ENCODE measurements at places on chromosomes 5 and 9.

DNA sequence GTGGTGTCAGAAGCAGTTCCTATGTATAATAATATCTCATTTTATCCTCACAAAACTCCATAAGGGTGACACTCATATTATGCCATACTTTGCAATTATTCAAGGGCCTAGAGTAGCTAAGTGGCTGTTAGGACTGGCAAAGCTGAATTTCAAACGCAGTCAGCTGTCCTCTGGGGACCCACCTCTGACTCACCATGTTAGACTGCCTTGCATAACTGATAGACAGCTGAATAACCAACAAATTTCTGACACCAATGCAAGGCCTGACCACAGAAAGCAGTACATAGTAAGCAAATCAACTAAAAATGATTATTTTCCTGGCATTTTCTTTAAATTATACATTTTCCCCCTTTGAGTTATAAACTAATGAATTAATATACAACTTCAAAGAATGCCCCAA lies 251.6 kb upstream of the PTGER4 start:
- no peak for DNase-seq

DNA sequence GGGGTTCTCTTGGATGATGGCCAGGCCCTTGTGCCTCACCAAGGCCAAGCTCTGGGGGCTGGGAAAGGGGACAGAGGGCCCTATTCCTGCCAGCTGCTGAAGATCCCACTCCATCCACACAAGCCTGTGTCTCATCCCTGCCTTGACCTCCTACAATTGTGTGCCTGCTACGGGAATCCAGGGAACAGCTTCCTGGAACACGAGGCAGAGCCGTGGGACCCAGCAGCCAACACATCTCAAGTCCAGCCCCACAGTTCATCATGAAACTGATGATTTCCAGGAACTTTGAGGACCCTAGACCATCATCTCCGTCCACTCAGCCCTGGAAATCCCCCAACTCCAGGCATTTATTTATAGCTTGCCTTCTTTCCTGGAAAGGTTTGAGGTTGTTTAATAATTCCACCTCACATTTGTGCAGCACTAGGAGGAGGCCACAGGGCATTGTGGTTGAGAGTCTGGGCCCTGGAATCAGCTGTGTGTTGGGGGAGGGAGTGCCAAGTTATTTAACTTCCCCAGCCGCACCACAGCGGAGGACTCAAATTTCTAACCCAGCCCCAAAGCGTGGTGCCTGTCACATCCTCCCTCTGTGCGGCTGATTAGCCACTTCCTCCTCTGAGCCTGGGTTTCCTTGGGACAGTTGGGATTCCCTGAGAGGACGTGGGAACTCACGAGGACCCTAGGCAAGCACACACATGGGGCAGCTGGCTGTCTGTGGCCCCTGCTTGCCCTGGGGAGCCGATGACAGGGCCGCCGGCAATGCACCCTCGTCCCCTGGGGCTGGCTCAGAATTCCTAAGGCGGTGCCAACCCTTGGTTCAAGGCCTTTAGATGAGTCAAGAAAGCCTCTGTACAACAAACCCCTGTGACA lies 58.2 kb upstream of the GGTA1 start:
- DNase-seq: no peak

- DNase-seq: no peak
Observed at GRCh38 chr9:127558581-127559246, 53.4 kb upstream of the STXBP1 start.

DNA sequence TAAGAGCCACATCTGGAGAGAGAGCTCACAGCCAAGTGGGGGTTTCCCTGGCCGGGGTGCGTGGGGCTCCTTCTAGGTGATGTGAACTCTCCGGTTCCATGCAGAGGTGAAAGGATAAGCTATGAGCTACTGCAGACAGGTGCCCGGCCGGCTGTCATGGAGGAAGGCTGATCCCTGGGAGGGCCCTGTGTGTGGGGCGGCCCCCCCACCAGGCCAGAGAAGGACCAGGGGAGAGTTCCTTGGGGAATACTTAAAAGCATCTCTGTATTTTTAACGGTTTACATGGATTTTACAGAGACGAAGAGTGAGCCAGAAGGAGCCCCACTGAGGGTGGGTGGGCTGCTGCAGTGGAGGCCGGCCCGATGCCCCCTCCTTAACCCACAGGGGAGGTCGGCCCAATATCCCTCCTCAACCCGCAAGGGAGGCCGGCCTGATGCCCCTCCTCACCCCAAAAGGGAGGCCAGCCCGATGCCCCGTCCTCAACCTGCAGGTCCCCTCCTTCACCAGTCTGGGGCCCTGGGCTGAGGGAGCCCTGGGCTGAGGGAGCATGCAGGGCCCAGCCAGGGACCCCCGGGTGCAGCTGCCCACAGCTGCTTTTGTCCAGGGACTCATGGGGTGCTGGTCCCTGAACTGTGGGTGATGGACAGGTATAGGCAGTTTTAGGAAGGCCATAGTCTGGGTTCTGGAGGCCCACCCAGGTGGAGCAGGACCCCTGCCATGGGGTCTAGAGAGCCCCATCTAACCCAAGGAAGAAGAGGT lies 31.9 kb downstream of the MRPL36 start:
- DNase-seq: no peak

GRCh38 chr5:173857234-173857633 lies 30.9 kb upstream of the CPEB4 start:
- DNase-seq: no peak

GRCh38 chr5:157197086-157197485 lies 16.4 kb downstream of the ITK start:
- DNase-seq: no peak

GRCh38 chr5:35979715-35980114 lies 11.5 kb downstream of the UGT3A1 start:
- DNase-seq: no peak

DNA sequence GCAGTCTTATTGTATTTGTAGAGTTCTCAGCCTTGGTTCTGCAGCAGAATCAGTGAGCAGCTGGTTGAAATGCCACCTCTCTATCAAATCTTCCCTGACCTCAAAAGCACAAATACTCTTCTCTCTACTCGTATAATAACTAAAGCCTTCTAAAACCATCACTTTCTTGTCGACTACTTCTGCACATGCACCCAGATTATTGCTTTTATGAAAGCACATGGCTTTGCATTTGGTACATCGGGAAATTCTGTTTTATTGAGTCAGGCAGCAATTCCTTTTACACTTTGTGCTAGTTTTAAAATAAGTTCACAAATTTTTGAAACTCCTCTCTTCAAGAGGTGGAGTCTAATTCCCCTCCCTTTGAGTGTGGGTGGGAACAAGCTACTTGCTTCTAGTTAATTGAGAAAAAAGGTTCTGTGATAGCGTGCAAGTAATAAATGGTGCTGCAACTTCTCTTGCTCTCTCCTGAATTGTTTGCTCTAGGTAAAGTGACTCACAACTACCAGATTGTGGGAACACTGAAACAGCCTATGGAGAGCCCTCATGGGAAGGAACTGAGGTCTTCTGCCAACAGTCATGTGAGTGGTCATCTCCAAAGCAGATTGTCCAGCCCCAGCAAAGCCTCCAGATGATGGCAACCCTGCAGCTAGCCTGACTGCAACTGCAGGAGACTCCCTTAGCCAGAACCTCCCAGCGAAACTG lies 66.0 kb upstream of the TAF1L start:
- DNase-seq: no peak

DNA sequence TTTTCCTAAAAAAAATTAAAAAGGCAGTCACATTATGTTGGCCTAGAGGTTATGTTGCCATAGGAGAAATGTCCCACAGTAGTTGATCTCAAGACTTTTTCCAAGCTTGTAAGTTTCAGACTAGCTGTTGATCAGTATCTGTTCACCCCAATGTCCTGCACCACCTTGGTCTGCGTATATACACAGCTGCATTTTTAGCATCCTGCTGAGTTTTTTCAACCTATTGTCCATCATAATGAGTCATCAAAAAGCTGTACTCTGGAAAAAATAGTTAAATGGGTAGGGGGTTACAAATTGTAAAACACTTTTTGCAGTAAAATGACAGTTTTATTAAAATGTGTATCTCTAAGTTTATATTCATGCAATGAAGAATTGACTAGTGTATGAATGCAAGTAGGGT lies 53.2 kb upstream of the TMEM171 start:
- DNase-seq: no peak

DNA sequence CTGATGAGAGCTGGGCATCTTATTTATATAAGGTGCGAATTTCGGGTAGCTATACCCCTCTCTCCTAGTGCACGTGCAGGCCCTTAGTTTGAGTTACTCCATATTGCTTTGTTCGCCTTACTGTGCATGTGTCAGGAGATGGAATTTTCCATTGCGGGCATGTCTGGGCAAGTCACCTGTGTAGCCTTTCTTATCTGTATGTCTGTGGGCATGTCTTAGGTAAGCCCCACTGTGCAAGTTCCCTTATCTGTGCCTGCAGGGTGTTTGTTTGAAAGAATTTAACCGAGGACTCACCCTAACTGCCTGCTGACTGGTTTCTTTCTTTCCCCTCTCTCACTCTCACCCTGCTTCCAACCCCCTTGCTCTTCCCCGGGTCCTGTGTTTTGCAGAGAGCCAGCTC lies 140.7 kb upstream of the RANBP3L start:
- DNase-seq: no peak

- DNase-seq: no peak
Observed at GRCh38 chr5:91632871-91633270, 249.8 kb upstream of the ARRDC3 start.

GRCh38 chr5:26323794-26324193 lies 714.6 kb downstream of the CDH9 start:
- DNase-seq: no peak

GRCh38 chr9:88537761-88538091 lies 2.7 kb downstream of the NXNL2 start:
- DNase-seq: no peak

DNA sequence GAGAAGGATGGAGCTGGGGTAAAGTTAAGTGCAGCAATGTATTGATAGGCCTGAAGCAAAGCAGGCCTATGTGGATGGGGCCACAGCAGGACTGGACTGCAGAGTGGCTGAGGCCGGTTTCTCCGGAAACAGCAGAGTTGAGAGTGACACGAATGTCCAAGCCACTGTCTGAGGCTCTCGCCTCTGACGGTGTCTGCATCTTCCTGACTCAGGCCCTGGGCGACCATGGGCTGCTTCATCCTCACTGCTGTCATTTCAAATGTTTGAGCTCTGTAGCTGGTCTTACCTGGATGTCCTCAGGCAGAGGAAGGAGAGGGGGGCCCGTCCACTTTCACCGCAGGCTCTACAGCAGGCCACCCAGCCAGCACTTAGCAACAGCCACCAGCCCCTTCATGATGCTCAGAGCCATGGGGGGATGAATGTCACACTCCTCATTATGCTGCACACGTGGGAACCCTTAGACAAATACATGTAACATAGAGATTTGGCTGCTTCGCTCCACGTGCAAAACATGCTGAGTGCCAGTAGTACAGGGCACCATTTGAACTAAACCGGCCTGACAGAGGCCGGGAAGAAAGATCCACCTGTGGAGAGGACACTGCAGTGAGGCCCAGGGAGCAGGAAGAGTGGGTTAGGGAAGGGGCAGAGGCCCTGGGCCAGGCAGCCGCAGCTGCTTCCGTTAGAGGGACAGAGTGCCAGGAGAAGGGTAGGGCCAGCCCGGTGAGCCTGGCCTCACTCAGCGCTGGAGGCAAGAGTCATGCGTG lies 31.7 kb upstream of the NXNL2 start:
- no peak for DNase-seq

DNA sequence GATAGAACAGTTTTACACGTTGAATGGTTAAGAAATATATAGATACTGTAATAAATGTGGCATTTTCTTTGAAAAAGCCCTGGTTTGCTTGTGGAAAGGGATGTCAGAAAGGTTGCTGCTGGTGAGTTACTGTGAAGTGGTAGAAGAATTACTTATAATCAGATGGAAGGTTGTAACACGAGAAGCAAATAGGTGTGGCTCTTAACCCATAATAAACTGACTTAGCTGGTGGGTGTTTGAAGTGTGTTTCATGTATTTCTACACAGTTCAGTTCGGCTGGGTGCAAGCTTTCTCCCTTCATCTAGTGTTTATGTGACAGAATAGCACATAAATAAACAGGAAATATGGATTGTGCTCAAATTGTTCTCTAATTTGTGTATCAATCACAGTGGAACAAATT lies 5.5 kb downstream of the CNOT6 start:
- DNase-seq: no peak

GRCh38 chr5:126718236-126718868 lies 58.6 kb upstream of the LMNB1 start:
- DNase-seq: no peak

DNA sequence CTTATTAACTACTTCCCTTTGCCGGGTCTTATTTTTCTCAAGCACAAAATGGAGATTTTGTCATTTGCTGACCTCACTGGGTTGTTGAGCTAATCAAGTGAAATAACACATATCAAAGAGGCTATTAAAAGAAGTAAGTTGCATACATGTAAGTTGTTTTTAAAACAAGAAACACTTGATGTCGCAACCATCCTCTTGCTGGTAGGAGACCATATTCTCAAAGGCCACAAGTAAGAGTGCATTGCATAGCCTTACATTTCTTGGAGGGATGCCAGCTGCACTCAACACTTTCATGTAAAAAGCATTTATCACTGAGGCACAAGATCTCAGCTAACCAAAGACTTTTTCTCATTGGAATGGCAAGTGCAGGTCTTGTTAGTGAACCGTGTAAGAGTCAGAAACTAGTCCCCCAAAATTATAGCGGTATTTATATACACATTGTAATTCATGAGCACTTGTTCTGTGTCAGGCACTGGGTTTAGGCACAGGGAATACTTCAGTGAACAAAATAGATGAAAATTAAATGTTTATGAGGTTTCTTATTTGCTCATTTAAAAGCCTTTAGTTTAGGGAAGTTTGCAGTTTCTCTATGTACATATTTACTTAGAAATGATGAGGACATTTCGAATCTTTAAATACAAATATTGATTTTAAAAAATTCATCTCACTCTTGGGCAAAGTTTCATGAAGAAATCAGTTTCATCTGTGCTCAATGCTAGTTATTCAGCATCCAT lies 72.0 kb downstream of the ZFAND5 start:
- DNase-seq: peak; percentile 38

- DNase-seq: no peak
Observed at GRCh38 chr9:32247168-32247567, 137.3 kb upstream of the ACO1 start.

GRCh38 chr5:74978345-74978744 lies 74.0 kb downstream of the GCNT4 start:
- no peak for DNase-seq

DNA sequence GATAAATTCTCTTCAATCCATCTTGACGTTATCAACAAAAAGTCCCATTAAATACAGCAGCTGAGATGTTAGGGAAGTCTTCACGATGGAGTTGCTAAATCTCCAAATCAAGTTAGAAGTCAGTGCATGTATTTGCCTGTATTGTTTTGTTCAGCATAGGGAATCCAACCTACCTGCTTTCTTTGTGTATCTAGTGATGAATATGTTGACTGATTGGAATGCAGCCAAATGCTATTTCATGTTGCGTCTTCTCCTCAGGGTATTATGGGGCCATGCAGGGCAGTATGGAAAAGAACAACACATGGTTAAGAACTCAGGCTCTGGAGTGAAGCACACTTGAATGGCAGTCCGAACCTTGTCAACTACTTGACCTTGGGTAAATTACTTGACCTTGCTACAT lies 529.5 kb upstream of the ZNF462 start:
- no peak for DNase-seq

GRCh38 chr9:126611592-126612325 lies 2.0 kb upstream of the LMX1B start:
- no peak for DNase-seq

Data from NCI-H446 (cell line).